Frontal cortex (tissue), 4 donors: ENCODE measurements at places on chromosomes 12 and 14.

GRCh38 chr14:51432302-51432948, 192.4 kb downstream of the TMX1 start:
- no peak for DNase-seq

GRCh38 chr12:107955966-107956643, 173.0 kb upstream of the WSCD2 start:
- DNase-seq = no peak

- DNase-seq = no peak
These were observed 13.1 kb upstream of the RIN3 start for GRCh38 chr14:92500491-92500941.

DNA sequence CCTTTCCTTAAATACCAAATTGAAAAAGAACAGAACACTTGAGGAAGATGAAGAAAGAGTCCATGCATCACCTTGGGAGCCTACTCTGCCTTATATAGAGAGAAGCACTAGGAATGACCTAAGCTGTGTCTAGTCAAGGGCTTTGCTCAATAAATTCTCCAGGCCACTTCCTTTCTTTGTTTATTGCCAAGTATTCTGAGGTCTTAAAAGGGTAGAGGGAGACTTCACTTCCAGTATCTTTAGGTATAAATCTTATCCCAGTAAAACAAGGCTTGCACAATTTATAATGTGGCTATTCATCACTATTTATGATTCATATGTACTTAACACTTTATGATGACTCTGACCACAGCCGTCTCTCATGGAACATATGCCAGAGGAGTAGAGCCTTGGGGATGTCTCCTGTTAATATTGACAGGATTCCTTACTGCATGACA, 85.1 kb upstream of the ARHGAP5 start:
- no peak for DNase-seq

DNA sequence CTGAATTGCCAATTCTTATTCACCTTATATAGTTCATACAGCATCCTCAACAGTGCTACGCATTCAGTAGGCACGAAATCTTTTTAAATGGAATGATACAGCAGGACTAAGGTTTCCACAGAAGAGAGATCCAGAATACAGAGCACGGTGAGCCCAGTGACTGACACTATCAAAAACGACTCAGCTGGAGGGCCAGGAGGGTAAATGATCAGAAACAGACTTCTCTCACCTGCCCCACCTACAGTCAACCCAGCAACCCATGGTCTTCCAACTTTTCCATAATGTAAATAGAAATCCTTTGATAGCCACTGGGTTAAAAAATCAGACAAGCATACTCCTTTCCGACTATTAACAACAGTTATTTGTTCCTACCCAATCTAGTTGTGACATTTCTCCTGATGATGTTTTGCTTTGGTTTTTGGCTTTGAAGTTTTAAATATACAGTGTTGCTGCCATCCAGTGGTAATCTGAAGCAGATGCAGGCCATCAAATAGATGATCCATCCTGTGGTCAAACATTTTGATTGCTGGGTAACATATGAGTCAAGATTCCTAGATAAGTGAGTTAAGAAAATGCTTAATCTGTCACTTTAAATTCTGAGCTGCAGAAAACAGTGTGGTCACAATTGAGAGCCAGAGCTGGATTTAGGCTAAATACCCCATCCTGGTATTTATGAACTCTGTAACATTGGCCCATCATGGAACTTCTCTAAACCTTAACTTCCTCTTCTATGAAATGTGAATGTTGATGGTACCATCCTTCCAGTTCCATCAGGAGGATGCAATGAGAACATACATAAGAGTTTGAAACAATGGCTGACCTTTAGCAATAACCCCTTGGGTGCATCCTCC, 42.0 kb downstream of the GPHB5 start:
- DNase-seq = no peak

GRCh38 chr12:107238296-107238695, 144.9 kb upstream of the CRY1 start:
- no peak for DNase-seq
